NCI-H1417 treated with DMSO at 0.1 percent for 48 hours (cell line): ENCODE measurements at places on chromosomes 5 and 9.

- DNase-seq = no peak
These were observed 239.7 kb downstream of the MLLT3 start for GRCh38 chr9:20382460-20383071.

GRCh38 chr9:122005597-122005996, 87.5 kb downstream of the TTLL11 start:
- no peak for DNase-seq

GRCh38 chr5:178522361-178522760, 67.8 kb downstream of the COL23A1 start:
- DNase-seq = no peak

GRCh38 chr5:159995907-159996306, 13.0 kb upstream of the TTC1 start:
- DNase-seq = no peak

- DNase-seq = no peak
These were observed 52.6 kb downstream of the LMX1B start for GRCh38 chr9:126666155-126666803.

GRCh38 chr5:180235077-180235476, 26.1 kb upstream of the RASGEF1C start:
- no peak for DNase-seq

DNA sequence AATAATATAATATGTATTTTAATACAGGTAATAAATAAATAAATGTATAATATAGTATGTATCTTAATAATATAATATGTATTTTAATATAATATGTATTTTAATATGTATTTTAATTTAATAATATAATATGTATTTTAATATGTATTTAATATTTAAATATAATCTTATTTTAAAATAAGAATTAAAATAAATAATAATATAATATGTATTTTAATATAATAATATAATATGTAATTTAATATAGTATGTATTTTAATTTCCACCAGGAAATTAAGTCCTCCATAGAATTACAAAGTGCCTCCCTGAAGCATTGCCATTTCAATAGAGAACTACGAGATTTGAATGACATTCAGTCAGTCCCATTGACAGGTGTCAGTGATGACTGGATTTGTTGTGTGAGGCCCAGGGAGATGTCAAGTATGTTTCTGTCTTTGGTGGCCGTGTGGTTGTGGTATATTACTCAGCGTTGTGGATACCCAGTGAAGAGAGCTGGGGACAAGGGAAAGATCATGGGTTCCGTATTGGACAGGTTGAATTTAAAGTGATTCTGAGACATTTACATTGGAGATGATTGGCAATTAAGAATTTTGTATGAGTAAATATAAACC, 14.2 kb upstream of the C5orf46 start:
- DNase-seq = no peak

GRCh38 chr9:37914701-37915358, 10.9 kb upstream of the SLC25A51 start:
- no peak for DNase-seq

DNA sequence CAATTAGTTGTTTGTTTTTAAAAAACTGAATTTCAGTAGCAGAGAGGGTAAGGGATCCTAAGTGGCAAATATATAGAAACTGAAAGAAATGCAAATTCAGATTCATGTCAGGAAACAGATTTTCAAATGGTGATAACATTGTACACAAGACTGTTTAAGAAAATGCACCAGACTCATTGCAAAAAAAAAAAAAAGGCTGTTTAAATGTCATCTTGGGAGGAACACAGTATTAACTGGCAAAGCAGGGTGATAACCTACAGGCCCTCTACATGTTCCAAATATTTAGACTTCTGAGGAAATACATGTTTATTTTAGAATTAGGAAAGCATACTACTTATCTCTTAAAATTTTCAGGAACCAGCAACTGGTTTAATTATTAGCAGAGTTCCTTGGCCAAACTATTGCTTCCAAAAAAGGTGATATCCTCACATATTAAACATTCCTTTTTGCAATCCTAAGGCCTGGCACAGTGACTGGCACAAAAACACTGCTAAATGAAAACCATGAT, 114.5 kb downstream of the TSSK1B start:
- DNase-seq = no peak

GRCh38 chr9:120926397-120926928, at the start of gene TRAF1:
Gene TRAF1 (minus strand): TSS chr9:120926796. CDS start chr9:120926075, 721 bp downstream.
- no peak for DNase-seq

DNA sequence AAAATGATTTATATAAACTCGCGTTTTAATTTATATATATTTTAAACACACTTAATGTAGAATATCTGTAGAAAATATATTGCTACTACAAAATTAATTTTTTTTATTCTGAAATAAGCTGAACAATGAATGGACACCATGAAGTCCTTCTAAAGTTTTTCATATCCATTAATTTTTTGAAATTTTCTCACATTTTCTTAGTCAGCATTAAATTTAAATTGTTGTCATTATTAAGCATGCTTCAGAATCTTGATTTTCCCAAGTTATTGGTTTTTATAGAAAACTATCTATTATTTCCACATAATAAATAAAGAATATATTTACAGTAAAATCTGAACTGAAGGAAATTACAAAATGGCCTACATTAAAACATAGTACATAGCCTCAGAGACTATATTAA, 1314.9 kb upstream of the CDH6 start:
- DNase-seq = no peak

GRCh38 chr5:146799231-146799630, 79.3 kb downstream of the PPP2R2B start:
- no peak for DNase-seq

DNA sequence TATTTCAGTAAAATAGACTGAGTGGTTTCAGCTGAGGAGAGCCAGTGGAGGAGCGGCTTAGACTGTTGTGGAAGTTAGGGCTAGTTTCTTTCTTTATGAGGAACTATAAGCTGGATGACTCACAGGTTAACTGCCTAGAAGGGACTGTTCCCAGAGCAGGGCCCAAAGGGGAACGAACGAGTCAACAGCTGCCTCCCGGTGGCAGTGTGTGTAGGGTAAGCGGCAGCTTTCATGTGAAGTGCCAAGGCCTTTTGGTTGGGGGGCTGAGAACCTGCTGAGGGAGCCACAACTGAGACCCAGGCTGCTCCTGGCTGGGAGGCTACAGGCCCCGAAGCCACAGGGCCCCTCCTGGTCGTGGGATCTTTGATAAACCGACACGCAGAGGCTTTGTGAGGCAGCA, 7.0 kb downstream of the SQSTM1 start:
- no peak for DNase-seq

DNA sequence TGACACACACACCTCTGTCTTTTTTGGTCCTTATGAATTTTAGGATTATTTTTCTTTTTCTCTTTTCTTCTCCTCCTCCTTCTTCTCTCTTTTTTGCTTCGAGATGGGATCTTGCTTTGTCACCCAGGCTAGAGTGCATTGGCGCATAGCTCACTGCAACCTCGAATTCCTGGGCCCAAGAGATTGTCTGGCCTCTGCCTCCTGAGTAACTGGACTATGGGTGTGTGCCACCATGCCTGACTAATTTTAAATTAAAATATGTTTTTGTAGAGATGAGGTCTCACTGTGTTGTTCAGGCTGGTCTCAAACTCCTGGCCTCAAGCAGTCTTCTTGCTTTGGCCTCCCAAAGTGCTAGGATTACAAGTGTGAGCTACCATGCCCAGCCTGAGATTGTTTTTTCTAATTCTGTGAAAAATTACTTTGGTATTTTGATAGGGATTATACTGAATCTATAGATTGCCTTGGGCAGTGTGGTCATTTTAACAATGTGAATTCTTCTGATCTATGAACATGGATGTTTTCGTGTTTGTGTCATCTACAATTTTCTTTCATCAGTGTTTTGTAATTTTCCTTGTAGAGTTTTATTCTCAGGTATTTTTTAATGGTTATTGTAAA, 7.7 kb downstream of the AHRR start:
- DNase-seq = no peak

DNA sequence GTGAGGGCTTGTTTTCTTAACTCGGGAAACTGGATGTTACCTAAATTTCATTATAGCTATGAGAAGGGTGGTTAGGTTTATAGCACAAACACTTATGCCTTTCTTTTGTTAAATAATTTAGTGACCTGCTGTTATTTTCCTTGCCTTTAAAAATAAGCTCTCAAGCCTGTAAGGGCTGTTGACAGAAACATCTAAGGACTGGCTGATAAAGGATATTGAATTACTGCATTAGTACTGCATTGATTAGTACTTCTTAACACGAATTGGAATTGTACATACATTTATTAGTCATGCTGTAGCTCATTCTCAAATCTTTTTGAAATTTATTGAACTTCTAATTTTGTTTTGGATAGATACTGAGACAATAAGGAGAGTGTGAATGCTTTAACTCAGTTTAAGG, 85.1 kb upstream of the DHFR start:
- DNase-seq = no peak

GRCh38 chr9:76855015-76855414, 50.9 kb downstream of the PRUNE2 start:
- no peak for DNase-seq

- no peak for DNase-seq
These were observed 130.3 kb downstream of the NSG2 start for GRCh38 chr5:174175716-174176268.

- no peak for DNase-seq
These were observed 239.7 kb downstream of the GADD45G start for GRCh38 chr9:89844535-89844934.
